ENCODE measurements at places on chromosomes 12 and 14. TPM values are rescaled to one million over a fixed set of nuclear protein-coding genes. Genes with fewer than 3 reads are reported as not detected.
A peak's percentile ranks its signal among the peaks of the same experiment; 100 is the strongest.

Gene A2M
- total RNA-seq: 0.50 TPM

Gene SERPINA5
- 0.42 TPM for total RNA-seq

Gene KRT7
- total RNA-seq: 16.1 TPM

Gene ACVRL1
- 23.3 TPM for total RNA-seq

Gene SERPINA10
- not detected for total RNA-seq

Gene FOXN4
- total RNA-seq: not detected

Gene DIO3
- not detected for total RNA-seq

Gene TPPP2
- not detected for total RNA-seq

DNA sequence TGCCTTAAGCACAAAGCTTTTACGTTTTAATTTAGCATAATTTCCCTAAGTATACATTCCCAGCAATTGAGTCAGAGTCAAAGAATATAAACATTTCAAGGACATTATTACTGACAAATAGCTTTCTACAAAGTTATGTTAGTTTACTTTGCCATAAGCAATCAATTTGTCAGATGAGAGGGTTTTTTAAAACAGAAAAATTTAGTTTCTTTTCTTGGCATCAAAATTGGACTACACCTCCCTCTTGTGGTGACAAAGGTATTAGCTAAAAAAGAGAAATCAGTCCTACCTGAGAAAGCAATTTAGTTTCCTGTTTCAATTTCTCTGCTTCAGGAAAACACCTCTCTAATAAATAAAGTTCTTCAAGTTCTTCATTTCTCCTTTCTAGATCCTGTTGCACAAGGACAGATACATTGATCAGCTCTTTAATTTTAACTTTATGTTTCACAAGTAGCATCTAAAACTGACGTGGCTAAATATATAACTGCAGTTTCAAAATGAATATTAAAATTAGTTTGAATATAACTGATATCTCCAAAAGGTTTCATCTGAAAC, 39.9 kb downstream of the DNAI7 start:
- DNase-seq: peak; percentile 63

GRCh38 chr12:76124456-76124855, 40.0 kb upstream of the NAP1L1 start:
- DNase-seq: peak; percentile 34

DNA sequence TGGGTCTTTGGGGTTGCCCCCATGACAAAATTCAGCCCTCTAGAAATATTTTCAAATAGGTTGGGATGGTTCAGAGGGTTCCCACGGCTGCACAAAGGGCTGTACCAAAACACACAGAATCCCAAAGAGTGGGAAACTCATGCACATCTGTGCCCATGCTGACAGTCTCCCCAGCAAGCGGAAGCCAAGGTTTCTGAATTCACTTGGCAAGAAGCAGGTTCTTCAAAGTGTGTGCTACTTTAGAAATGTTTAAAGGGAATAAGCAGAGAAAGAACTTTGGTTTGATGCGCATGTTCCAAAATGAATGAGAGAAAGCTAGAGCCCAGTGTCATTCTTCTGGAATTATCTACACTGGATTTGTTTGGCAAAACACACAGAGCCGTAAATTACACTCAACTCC, 46.7 kb downstream of the FOXN3 start:
- no peak for DNase-seq

- no peak for DNase-seq
These were observed 1.4 kb downstream of the NGDN start for GRCh38 chr14:23470947-23471346.

DNA sequence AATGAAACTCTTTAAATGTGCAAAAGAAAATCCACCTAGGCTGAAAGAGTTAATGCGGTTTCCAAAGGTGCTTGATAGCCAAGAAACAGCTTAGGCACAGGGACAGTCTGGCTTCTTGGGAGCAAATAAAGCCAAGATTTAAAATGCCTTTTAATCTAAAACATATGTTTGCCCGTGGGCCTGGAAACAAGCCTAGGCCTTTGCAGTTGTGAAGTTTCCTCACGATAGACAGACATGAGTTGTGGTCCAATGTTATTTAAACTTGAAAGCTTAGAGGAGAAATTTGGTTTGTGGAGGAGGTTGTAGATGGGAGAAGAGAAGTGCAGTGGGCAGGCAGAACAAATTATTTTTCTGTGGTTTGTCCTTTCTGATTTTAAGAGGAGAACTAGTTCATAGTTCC, 29.8 kb downstream of the PROX2 start:
- DNase-seq: no peak

DNA sequence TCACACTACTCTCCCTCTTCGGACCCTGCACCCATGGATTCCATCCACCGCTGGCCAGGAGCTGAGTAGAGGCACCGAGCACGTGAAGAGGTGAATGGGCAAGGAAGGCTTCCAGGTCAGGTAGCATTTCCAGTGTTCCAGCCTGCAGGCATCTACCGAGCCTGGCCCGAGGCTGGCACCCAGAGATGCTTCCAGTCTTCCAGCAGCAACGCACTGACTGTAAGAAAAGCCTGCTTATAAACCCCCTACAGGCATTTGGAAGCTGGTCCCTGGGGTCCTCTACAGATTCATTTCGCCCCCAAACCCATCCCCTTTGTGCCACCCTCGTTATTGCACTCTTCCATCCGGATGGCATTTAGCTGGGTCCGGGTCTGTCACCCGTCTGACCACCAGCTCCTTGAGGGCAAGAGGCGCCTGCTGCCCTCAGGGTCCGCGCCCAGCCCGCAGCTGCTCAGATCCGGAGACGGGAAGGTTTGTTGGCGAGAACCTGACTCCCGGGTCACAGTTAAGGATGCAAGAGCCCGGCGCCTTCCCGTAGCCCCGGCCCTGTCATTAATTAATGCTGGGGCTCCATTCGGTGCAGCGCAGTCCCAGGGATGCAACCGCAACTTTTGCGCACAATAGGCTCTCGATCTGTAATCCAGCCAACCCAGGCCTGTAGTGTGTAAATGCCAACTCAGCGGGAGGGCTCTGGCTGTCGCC, 614 bp upstream of the MARK3 start:
- no peak for DNase-seq

DNA sequence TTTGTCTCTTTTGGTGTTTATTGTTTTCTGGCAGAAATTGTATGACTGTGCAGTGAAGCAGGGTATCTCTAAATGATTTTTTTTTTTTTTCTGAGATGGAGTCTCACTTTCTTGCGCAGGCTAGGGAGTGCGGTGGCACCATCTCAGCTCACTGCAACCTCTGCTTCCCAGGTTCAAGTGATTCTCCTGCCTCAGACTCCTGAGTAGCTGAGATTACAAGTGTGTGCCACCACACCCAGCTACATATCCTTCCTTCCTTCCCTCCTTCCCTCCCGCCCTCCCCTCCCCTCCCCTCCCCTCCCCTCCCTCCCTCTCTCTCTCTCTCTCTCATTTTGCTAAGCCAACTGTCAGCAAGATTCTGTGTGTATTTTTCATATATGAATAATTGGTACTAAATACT, 94.4 kb downstream of the PPHLN1 start:
- no peak for DNase-seq

DNA sequence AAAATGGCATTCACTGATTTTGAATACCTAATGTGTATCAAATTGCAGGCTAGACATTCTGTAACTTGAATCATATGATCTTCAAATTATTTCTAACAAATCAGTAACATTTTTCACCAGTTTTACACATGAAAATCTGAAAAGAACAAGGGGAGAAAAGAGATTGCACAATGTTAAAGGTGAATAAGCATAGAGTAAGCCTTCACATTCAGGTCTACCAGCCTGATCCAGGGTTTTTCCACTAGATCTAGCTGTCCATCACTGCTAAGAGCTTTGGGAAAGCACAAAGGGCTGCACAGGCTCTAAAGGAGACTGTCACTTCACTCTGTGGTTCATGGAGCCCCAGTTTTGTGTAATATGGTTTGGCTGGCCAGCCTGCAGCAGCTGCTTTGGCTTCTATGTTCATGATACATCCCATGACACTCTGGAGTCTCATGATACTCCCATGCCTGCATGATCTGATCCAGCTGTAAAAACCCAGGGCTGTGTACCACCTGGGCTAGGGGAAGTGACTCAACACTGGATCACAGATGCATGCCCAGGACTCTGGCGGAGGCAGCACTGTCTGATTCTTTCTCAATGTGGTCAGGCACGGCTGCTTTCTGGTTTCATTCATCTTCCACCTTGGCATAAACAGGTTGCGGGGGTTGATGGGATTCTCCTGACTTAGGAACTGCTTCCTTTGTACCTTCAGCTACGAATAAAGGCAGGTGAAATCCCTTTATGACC, 859.7 kb downstream of the GALC start:
- DNase-seq: no peak

GRCh38 chr12:52074971-52075724, 4.4 kb upstream of the SMIM41 start:
- DNase-seq: no peak

- no peak for DNase-seq
These were observed 10.9 kb downstream of the IFT43 start for GRCh38 chr14:75996488-75996887.

- DNase-seq: no peak
These were observed 126.6 kb upstream of the LRIG3 start for GRCh38 chr12:59046763-59047534.

DNA sequence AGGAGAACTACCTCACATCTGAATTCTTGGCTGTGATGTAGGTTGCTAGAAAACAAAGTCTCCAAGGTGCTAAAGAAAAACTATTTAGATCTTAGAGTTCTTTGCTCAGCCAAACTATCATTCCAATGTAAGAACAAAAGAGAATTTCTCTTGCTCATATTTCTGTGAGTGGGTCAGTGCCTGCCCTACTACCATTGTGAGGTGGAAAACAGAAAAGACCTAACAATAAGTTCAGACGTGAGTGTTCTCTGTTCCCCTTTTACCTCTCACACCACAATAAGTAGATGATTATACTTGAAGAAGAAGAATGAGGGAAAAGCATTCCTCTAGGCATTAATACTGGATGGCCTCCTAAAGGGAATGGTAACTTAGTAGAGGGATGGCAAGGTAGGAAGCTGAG, 187.4 kb upstream of the KITLG start:
- DNase-seq: no peak

DNA sequence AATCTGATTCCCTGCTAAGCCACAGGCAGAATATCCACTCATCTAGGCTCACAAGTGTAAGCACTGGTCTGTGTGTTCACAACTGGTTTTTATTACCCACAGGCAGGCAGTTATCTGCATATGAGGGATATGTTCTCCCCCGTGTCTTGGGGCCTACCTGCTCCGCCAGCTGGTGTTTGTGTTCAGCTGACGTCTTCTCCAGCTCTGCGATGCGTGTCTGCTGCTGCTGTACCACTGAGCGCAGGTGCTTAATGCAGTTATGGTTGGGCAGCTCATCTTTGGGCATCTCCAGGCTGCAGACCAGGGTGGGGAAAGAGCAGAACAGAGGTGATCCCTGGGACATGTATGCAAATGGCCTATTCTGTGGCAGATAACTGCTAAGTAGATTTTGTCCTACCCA, 13.7 kb downstream of the RNF41 start:
- no peak for DNase-seq

DNA sequence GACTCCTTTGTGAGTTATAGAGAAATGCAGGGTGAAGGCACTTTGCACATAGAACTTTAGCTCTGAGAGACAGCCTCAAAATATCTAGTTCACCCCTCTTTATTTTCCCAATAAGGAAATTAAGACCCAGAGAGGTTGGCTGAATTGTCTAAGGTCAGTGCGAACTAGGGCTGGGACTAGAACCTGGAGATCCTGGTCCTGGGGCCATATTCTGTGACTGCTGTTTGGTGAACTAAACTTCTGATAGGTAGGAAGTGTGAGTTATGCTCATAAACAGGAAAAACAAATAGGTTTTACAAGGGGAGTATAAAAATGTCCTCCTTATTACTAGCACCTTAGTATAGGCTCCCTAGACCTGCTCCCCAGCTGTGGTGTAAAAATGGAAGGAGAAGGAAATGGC, 53.9 kb downstream of the DAD1 start:
- DNase-seq: no peak

DNA sequence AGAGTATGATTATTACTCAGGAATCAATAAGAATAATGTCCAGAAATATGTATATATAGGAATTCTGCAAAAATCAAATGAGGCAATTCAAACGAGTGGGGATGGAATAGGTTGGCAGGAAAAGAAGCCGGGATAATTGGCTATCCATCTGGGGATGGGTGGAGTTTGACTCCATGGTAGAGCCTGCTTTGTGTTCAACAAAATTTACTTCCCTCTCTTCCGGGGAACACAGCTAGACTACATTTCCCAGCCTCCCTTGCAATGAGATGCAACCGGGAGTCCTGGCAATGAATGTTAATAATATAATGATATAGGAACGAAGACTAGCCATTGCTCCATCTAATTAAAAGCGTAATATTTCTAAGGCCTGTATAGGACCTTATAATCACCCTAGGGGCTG, 146.6 kb downstream of the EFCAB11 start:
- DNase-seq: no peak

- no peak for DNase-seq
These were observed 12.8 kb upstream of the FGF23 start for GRCh38 chr12:4392223-4392742.

- no peak for DNase-seq
These were observed 21.9 kb upstream of the PPP2R5C start for GRCh38 chr14:101739446-101740141.

GRCh38 chr14:81594012-81594411, 60.4 kb upstream of the SEL1L start:
- DNase-seq: no peak

- DNase-seq: peak; percentile 85
These were observed 283.6 kb downstream of the CACNA1C start for GRCh38 chr12:2336409-2336829.

- DNase-seq: no peak
These were observed 113.0 kb downstream of the SEC23A start for GRCh38 chr14:38989922-38990546.

GRCh38 chr14:95290871-95291431, 28.8 kb downstream of the CLMN start:
- no peak for DNase-seq

GRCh38 chr12:116265351-116266147, 11.9 kb downstream of the MED13L start:
- no peak for DNase-seq

GRCh38 chr12:41333974-41334373, 145.9 kb downstream of the PDZRN4 start:
- no peak for DNase-seq

- DNase-seq: no peak
These were observed 348.5 kb upstream of the DDHD1 start for GRCh38 chr14:53501361-53502211.

DNA sequence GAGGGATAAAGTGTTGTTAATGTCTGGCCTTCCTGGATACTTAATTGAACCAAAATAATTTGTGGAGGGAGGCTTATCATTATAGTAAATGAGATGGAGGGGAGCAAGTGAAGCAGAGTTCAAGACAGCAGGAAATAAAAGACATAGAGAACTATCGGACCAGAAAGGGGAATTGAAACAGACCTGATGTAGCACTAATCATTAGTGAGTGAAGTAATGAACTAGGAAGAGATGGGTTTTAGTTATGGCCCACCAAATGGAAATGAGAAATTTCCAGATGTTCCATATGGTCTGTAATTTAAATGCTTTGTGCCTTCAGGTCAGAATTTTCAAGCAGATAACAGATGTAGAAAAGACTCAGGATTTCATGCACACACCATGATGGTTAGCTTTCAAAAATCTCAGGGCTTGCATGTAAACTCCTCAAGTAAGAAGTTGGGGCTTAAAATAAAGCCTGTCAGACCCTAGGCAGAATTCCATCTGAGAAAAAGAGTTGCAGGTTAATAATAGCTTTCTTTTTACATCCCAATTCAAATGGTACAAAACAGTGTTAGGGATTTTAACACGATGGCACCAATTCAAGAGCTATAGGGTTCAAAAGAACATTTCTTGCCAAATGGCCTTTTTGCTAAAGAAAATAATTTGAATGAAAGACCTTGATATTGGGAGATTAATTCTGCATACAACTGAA, 355.8 kb downstream of the FSCB start:
- DNase-seq: no peak
